ENCODE measurements at places on chromosomes 7 and 10.

- DNase-seq = no peak
These were observed 180.5 kb upstream of the ASAH2 start for GRCh38 chr10:50431791-50432190.

GRCh38 chr7:45085619-45086200 is 3.1 kb downstream of the NACAD start:
- DNase-seq = no peak

DNA sequence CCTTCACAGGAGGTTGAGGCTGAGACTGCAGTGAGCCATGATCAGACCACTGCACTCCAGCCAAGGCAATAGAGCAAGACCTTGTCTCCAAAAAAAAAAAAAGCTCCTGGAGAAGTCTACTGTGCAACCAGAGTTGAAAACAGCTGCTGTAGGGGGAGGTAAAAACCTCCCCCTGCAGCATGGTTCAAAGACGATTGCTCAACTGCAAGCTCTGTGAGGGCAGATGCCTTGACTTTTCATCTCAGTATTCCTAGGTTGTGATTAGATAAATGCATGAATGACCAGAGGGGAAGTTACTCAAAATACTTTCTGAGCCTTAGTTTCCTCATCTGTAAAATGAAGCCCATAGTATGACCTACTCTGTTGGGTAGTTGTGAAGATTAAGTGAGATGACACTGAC is 25.0 kb upstream of the PPA1 start:
- no peak for DNase-seq

GRCh38 chr7:132130497-132130896 is 445.8 kb downstream of the PLXNA4 start:
- peak; percentile 28 for DNase-seq

DNA sequence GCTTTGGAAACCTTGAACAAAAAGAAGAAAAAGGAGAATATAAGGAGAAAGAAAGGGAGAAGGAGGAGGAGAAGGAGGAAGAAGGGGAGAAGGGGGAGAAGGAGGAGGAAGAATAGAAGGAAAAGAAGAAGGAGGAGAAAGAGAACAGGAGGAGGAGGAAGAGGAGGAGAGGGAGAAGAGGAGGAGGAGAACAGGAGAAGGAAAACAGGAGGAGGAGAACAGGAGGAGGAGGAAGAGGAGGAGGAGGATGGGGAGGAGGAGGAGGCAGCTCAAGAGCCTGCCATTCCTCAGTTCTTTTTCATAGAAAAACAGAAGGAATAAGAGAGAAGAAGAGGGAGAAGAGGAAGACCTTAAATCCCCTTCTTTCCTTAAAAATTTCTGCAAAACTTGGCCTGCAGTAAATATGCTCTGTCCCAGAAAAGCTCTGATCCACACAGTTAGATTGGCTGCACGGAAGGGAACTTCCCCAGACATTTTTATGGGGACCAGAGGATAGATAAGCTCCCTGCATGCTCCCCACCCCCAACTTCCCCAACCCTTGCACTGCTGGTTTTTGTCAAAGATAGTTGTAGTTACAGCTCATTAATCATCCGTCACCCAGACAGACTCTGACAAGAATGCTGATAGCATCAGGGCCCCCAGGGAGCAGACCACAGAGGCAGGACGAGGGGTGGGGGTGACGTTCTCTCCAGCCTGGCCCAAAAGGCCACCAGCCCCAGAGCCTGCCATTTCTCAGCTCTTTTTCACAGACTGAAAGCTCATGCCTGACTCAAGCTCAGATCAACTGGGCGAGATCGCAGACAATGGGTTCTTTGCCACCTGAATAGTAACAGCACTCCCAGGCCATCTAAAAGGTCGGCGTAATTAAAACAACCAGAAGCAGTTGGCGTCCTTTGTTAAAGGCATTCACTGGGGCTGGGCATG is 34.5 kb upstream of the LYZL1 start:
- DNase-seq = no peak

Measured in activated naive CD4-positive, alpha-beta T cell treated with anti-CD3 and anti-CD28 coated beads, Interleukin-2, amount 10 ng/mL, durations not matched to agents 7 days and 5 days (primary cell).